ENCODE measurements at places on chromosomes 16 and 17.
A peak's percentile ranks its signal among the peaks of the same experiment; 100 is the strongest.

GRCh38 chr16:54110016-54110981, 176.3 kb downstream of the IRX3 start:
- DNase-seq: no peak

DNA sequence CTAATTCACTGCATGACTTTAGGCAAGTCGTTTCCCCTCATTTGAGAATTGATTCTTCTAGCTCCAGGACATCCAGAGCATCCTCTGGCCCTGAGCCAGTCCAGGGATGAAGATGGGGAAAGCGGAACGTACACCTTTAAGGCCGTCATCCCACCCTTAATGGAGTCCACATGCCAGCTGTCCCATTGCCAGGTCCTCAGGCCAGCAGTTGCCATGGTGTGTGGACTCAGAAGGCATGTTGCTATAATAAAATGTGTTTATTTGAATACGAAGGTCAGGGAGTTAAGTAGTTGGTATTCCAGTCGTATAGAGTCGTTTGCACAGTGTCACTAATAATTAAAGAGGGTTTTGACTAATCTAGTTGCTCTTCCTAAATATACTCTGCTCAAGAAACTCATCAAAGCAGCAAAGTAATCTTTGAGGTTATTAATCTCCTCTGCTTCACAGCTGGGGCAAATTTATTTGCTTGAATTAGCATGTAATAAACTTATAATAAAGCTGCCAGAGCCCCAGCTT, 30.4 kb downstream of the CCDC182 start:
- DNase-seq: peak; percentile 33

- no peak for DNase-seq
These were observed 24.9 kb upstream of the MYH2 start for GRCh38 chr17:10574324-10574723.

GRCh38 chr17:62994931-62995330, 28.9 kb downstream of the TANC2 start:
- no peak for DNase-seq

GRCh38 chr17:28612936-28613872, 781 bp downstream of the RSKR start:
- peak; percentile 28 for DNase-seq

GRCh38 chr16:21219551-21219950, 8.2 kb upstream of the ZP2 start:
- DNase-seq: no peak

DNA sequence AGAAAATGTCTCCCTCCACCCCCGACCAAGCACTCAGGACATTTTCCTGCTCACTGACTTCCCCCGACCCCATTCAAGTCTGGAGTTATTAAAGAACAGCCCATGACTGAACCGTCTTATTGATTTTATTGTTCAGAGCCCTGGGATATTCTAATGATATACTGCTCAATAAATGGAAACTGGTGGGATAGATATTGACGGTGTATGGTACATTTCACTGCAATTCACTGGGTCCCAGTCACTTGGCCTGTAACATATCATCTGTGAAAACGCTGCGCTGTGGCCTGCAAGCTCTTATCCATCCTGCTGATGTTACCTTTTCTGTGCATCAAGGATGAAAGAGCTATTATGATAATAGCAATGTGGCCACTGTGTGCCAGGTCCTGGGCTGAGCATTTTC, 258.2 kb downstream of the XYLT1 start:
- DNase-seq: no peak

GRCh38 chr17:12739500-12739899, 49.8 kb upstream of the ARHGAP44 start:
- DNase-seq: no peak

DNA sequence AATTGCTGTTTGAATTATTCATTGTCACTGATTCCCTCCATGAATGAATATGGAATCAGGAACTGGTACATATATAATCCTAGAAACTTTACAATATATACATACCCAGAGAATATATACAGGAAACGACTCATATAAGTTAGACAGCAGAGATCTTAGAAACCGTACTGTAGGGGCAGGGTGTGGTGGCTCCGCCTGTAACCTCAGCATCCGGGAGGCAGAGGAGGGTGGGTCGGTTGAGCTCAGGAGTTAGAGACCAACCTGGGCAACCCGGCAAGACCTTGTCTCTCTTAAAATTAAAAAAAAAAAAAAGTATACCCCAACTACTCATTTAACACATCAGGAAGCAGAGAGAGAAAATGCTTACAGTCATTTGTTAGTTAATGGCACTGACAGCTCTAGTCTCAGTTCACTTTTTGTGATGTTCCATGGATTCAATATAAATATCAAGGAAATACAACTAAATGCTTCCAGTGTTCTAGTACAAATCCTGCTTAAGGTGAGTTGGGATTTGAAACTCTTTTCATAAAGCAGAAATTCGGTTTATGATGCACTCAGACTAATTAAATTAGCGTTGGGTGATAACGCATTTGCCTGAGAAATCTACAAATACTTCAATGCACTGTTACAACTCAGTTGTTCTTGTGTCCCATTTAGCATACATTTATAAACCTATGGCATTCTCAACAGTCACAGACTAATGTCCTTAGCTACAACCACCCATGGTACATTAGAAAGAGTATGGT, 5.6 kb downstream of the GLG1 start:
- DNase-seq: no peak

DNA sequence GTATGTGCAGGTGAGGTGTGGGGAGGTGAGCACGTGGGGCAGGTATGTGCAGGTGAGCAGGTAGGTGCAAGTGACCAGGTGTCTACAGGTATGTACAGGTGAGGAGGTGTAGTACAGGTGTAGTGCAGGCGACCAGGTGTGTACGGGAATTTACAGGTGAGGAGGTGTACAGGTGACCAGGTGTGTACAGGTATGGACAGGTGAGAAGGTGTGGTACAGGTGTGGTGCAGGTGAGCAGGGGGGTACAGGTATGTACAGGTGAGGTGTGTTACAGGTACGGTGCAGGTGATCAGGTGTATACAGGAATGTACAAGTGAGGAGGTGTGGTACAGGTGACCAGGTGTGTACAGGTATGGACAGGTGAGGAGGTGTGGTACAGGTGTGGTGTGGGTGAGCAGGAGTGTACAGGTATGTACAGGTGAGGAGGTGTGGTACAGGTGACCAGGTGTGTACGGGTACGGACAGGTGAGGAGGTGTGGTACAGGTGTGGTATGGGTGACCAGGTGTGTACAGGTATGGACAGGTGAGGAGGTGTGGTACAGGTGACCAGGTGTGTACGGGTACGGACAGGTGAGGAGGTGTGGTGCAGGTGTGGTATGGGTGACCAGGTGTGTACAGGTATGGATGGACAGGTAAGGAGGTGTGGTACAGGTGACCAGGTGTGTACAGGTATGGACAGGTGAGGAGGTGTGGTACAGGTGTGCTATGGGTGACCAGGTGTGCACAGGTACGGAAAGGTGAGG, 12.8 kb upstream of the DBNDD1 start:
- DNase-seq: peak; percentile 57

GRCh38 chr17:1552932-1553331, 9.7 kb downstream of the PITPNA start:
- DNase-seq: no peak
